ENCODE measurements at places on chromosomes 16 and 17.

DNA sequence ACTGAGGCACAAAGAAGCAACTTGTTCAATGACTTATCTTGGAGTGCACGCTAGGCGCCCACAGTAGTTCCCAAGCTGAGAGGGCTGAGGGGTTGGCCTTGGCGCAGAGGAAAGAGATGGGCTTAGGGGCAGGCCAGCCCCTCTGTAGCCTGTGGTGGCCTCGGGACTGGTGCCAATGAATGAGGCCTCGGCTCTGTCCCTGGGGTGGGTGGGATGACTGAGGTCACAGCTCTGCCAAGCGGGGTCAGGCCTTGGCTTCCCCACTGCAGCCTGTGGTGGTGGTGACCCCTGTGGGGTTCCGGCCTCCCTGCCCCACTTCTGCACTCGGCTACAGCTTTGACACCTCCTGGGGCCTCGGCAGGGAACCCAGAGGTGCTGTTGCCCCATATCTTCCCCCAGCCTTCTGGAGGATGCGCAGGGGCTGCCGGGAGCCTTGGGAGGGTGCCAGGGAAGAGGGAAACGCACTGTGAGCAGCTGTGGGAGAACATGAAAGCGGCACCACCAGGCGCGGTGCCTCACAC is 46.0 kb downstream of the BEAN1 start:
- DNase-seq, result no peak

DNA sequence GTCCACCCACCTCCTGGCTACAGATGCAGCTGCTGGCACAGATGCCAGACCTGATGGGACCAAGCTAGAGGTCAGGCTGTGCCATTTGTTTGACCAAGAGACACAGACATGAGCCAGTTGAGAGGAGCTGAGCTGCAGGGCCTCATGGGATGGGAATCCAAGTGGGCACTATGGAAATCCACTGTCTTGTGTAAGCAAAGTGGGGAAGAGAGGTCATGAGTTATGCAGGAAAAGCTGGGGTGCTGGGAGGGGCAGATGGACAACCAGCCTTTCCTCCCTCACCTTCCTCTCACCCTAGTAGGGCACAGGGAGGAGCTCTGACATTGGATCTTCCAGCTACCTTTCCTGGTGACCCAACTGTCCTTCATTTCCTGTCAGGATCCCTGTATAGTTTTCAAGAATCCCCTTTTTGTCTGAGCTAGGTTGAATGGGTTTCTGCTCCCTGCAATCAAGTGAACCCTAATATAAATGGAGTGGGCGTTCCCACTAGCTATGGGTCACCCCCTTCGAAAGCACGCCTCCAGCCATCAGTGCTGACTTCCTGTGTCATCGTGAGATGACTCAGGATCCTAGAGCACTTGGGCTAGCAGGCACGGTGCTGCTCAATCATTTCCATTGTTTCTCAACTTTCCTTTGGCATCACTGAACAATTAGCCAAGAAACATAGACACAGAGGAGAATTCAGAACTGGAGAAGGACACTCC is 13.6 kb downstream of the ATPAF2 start:
- no peak for DNase-seq

DNA sequence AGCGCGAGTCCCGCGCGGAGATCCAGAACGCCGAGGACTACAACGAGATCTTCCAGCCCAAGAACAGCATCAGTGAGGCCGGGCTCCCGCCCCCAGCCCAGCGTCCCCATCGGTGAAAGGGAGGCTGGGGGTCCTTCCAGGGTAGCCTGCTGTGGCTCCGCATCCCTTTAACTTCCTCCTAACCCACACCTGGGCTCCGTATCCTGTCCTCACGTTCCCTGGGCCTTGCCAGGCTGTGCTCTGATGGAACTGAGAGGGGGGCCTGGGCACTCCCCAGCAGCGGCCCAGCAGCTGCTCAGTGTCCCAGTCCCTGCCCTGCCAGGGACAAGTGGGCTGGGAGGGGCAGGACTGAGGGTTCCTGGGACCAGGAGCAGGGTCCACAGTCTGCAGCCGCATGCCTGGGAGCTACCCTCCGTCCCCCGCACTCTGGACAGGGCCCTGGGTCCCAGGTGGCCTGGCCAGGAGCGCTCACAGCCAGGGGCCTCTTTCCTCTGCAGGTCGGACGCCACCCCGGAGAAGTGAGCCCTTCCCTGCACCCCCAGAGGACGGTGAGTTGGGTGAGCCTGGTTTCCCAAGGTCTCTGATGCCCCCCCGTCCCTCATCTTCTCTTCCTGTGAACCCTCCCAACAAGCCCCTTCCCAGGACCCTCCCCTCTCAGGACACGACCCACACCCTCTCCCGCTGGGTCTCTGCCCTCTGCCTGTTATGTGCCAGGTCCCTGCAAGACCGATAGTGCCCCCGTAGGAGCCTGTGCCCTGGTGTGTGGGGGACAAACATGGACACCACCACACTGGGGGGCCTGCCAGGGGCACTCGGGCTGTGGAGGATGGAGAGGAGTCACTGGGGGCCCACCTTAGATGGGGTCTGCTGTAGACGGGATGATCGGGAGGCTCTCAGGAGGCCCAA is 18.1 kb downstream of the KATNB1 start:
- no peak for DNase-seq

GRCh38 chr17:62611292-62611691 is 16.2 kb upstream of the MRC2 start:
- no peak for DNase-seq

GRCh38 chr16:24728011-24728410 is 1.4 kb upstream of the TNRC6A start:
- DNase-seq, result no peak

DNA sequence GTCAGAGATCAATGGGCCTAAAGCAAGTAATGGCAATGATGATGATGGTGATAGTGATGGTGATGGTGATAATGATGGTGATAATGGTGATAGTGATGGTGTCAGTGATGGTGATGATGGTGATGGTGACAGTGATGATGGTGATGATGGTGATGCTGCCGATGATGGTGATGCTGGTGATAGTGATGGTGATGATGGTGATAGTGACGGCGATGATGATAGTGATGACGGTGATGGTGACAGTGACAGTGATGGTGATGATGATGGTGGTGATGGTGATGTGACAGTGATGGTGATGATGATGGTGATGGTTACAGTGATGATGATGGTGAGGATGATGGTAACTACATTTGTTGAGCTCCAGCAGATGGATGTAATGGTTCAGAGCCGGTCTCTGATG is 30.8 kb upstream of the OR4D1 start:
- DNase-seq, result no peak

- DNase-seq, result no peak
These were observed 187.5 kb upstream of the CDH11 start for GRCh38 chr16:65309354-65309753.

GRCh38 chr17:79051306-79051705 is 23.3 kb upstream of the ENGASE start:
- DNase-seq, result no peak

GRCh38 chr16:8168016-8168415 is 422.3 kb downstream of the TMEM114 start:
- no peak for DNase-seq

GRCh38 chr16:2663553-2664546 is 18.5 kb upstream of the KCTD5 start:
- peak; percentile 71 for DNase-seq

DNA sequence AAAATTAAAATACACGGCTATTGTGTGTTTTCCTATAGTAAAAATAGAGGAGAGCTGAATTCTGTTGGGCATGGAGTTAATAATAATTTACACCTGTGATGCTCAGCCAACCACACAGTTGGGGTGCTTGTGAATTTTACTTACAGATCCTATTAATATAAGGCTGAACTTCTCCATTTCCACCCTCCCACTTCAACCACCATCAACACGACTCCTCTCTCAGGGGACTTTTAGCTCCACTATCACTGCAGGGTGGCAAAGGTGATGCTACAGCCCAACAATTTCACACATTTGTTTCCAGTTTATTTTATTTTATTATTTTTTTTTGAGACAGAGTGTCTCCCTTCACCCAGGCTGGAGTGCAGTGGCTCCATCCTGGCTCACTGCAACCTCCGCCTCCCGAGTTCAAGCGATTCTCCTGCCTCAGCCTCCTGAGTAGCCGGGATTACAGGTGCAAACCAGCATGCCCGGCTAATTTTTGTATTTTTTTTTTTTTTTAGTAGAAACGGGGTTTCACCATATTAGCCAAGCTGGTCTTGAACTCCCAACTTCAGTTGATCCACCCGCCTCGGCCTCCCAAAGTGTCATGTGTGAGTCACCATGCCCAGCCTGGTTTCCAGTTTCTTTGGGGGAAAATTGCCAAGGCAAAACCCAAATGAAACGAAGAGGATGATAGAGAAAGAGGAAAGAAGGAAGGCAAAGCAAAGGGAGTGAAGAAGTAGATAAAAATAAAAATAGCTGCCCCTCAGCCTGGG is 57.9 kb downstream of the GNA13 start:
- no peak for DNase-seq

DNA sequence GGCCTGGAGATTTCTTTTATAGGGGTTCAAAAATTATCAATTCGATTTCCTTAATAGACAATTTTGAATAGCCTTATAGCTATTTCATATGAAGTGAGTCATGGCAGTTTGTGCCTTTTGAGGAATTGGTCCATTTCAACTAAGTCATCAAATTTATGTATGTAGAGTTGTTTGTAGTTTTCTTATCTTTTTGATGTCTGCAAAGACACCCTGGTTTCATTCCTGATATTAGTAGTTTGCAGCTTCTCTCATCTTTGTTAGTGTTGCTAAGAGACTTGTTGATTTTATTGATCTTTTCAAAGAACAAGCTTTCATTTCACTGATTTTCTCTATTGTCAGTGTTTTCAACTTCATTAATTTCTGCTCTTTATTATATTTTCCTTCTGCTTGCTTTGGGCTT is 44.2 kb downstream of the N4BP1 start:
- no peak for DNase-seq

DNA sequence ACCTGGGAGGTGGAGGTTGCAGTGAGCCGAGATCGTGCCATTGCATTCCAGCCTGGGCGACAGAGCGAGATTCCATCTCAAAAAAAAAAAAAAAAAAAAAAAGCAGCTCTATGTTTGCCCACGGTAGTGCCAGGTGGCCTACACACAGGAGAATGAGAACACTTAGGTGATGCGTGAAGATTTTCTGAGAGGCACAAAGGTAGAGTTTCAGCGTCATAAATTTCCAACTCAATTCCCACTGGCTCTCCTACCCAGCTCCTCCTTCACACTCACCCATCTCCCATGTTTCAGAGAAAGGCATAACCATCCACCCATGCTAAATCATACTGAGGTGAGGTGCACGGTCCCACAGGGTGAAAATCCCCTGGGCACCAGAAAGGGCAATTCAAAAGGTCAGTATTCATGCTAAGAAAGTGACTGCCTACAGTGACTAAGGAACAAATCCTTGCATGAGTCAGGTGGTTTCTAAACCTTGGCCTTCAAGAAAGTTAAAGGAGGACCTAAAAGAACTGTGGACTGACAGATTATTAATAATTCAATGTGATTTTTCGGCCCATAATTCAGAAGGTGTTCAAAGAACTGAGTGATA is 4.8 kb downstream of the DCAKD start:
- DNase-seq, result no peak

DNA sequence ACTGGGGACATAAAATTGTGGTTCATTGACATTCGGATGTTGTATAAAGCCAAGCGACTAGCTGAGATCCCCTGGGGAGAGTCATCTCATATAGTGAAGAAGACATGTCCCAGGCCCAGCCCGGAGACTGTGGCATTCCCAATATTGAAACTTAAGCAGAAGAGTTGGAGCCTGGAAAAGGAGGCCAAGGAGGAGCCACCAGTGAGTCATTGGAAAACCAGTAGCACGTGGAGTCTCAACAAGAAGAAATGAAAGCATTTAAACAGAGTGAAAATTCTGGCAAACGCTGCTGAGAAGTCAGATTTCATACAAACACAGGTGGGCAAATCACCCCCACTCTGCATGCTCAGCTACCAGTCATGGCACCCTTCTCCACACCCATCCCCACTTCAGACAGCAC is 9.4 kb upstream of the ELAC2 start:
- DNase-seq, result no peak

DNA sequence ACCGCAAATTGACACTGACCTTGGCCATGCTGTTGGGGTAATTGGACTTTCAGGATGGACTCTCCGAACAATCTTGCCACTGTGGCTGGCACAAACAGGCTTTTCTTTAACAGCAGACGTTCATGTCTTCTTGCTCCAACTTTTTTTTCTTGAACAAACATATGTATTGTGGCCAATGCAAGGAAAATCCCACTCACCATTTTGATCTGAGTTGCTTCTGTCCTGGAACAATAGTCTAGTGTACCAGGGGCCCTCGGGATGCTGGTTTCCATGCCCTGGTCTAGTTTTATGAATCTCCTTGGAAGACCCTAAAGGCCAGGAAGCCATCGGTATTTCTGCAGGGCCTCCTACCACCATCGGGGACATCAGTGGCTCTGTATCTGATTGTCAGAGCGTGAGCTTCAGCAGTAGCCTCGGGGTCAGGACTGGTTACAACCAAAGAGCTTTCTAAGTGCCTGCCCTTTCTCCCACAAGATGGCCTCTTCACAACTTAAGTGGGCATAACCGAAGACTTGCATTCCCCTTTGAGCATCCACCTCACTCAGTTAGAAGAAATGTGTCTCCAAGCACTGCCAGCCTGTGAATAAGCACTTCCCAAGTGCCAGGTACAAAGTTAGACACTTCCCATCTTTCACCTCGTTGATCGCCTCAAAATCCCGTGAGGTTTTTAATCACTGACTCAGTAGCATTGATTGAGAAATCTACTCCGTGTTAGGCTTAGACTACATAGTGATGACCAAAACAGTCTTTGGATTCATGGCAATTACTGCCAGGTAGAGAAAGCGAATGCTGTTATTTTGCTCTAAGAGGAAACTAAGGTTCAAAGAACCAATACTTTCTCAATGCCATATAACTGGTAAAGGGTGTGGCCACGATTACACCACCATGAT is 87.0 kb upstream of the TBX2 start:
- no peak for DNase-seq

- DNase-seq, result no peak
These were observed 16.7 kb downstream of the TPSG1 start for GRCh38 chr16:1208239-1208830.

DNA sequence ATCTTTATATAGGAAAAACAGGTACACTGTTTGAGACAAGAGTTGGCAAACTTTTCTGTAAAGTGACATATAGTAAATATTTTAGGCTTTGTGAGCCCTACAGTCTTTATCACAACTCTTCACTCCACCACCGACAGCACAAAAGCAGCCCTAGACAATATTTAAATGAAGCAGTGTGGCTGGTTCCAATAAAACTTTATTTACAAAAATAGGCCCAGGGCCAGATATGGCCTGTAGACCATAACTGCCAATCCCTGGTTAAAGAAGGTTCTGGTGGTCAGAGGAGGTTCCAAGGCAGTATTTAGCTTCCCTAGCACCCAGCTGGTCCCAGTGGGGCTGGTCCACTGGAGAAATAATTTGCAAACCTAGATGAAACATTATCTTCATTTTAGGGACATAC is 3.6 kb downstream of the FAM117A start:
- DNase-seq, result no peak

DNA sequence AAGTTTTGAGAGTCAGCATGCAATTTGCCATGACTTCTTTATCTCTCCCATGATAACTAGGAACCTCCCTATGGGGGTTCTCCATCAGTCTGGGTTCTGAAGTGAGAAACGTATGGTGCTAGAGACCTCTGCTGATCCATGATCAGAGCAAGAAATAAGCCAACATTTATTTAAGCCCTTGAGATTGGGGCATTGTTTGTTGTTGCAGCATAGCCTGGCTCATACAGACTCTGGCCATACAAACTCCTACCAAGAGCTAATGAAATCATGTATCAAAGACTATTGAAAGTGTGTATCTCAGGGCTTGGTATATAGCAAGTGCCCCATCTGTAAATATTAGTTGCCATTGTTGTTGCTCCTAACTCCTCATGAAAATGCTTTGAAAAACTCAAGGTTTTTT is 233.9 kb downstream of the MAF start:
- DNase-seq, result no peak

Measured in stimulated activated naive CD8-positive, alpha-beta T cell treated with anti-CD3 and anti-CD28 coated beads, Interleukin-15, amount 100 ng/mL, for 72 hours (primary cell).